ENCODE measurements at places on chromosomes 7 and 10.
A peak's percentile ranks its signal among the peaks of the same experiment; 100 is the strongest.

GRCh38 chr7:117195361-117196029, 127.4 kb downstream of the WNT2 start:
- no peak for DNase-seq

GRCh38 chr10:71241830-71242621, 29.7 kb downstream of the UNC5B start:
- DNase-seq: no peak

GRCh38 chr7:24922099-24922773, 57.7 kb downstream of the OSBPL3 start:
- DNase-seq: no peak

DNA sequence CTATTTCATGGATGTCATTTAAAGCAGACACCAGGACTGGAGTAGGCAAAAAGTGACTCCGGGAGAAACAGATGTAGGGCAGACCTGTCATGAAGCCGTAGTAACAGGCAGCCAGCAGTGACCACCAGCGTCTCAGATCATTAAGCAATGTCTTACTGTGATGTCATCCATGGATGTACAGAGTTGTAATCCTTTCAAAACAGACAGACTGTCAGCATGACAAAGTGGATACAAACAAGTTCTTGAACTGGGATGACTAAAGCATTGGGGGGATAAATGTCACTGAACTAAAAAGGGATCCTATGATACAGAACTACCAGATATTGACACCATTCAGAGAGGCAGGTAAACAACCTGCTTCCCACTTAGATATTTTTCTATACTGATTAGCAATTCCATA, 675.5 kb downstream of the PARD3 start:
- DNase-seq: no peak

- DNase-seq: no peak
Observed at GRCh38 chr10:43119416-43120115, 18.7 kb upstream of the CSGALNACT2 start.

- no peak for DNase-seq
Observed at GRCh38 chr10:133422807-133423771, 1.3 kb downstream of the SPRN start.

DNA sequence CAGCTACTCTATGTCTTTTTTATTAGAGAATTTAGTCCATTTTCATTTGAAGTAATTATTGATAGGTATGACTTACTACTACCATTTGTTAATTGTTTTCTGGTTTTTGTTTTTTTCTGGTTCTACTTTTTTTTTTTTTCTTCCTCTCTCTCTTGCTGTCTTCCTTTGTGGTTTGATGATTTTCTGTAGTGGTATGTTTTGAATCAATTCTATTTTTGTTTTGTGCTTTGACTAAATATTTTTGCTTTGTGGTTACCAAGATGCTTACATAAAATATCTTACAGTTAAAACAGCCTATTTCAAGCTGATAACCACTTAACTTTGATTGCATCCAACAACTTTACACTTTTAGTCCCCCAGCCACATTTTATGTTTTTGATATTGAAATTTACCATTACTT, 3.3 kb upstream of the OR2F2 start:
- no peak for DNase-seq

DNA sequence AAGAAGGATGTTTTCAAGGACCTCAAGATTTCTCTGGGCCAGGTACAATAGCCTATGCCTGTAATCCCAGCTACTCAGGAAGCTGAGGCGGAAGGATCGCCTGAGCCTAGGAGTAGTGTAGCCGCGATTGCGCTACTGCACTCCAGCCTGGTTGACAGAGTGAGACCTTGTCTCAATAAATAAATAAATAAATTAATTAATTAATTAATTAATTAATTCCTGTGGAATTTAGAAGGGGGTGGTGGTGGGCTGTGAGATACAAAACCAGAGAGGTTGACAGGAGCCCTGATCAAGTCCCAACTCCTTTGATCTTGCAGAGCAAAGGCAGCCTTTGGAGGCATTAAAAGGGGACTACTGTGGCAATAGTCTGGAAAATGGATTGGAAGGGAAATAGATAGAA, 39.3 kb upstream of the NRF1 start:
- DNase-seq: no peak

DNA sequence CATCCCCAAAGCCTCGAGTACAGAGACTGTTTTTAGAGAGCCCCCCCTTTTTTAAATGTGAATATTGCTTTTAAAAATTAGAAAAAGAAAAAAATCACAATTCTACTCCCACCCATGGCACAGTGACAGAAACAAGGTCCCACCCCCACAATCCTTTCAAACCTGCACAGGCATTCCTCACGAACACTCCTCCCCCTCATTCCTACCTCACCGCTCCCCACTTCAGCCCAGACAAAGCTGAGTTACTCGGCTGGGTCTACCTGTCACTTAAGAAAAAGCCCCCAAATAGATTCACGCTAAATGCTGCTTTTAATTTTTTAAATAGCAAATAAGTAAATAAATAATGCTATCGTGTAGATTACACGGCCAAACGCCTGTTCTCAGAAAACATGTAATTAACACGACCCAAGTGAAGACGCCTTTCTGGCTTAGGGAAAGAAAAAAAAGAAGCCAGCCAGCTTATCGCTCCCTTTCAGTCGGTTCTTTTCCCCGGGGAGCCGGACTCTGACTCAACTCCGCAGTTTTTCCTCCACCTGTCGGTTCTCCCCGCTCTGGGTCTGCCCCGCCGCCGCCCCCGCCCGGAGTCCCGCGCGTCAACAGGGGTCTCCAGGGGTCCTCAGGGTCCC, 739 bp downstream of the MPP7 start:
- DNase-seq: no peak

GRCh38 chr10:132129431-132129830, 57.3 kb upstream of the DPYSL4 start:
- peak; percentile 11 for DNase-seq

- no peak for DNase-seq
Observed at GRCh38 chr7:113402482-113402881, 284.1 kb upstream of the SMIM30 start.

DNA sequence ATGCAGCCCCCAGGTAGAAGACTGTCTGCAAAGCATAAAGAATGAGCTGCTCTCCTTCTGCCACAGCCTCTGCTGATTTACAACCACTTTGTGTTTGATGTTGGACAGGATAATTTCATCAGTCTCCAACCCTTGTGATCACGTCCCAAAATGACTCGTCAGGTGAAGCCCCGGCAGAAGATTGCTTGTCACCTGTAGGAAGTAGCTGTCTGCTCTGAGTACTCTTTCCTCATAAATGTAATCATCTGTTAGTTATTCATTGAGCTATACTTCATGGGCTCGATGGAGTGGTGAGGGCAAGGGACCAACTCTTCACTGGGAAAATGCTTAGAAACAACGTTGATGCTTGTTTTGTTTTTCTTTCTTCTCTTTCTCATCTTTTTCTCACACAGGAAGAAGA, 290.9 kb upstream of the SP8 start:
- no peak for DNase-seq

DNA sequence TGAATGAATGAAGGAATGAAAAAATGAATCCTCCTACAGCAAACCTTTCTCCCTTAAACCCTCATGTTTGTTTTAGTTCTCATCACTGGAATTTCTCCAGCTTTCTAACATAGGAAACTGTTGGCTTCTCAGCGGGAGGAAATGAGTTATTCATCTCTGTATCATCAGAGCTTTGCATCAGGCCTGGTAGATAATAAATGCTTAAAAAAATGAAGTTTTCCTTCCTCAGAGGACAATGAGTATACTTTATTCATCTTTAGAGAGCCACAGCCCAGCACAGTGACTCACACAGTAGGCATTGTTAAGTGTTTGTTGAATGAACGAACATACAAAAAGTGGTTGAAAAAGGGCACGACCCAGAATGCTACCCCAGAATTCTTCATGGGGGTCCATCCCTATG, 62.6 kb downstream of the COL13A1 start:
- no peak for DNase-seq

DNA sequence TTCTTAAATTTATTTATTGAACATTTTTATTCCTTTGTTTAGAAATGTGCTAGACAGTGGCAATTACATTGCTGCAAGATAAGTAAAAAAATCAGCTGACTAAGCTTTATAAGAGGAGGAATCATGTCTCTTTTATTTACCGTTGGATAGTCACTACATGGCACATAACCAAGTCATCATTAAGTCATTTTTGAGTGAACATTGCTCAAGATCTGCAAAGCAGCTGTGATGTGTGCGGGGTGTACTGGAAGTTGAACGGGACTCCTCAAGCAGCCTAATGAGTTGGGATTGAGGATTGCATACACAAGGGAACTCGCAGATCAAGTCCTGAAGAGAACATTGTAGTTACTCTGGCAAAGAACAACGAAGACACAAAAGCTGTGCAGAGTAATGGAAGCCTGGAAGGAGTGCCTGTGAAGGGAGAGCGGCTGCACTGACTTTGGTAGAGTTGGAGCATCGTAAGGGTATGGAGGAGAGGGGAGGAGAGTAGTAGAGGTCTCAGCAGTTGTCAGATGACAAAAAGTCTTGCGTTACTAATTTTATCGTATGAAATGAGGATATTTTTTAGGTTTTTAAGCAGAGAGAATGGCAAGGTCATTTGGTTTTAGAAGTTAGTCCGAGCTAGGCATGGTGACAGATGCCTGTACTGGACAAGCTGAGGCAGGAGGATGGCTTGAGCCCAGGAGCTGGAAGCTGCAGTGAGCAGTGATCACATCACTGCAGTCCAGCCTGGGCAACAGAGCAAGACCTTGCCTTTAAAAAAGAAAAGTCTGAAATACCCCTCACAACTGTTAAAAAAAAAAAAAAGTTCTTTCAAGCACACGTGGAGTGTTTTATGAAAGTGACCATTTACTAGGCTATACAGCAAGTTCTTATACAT, 95.1 kb downstream of the BMPR1A start:
- DNase-seq: no peak

DNA sequence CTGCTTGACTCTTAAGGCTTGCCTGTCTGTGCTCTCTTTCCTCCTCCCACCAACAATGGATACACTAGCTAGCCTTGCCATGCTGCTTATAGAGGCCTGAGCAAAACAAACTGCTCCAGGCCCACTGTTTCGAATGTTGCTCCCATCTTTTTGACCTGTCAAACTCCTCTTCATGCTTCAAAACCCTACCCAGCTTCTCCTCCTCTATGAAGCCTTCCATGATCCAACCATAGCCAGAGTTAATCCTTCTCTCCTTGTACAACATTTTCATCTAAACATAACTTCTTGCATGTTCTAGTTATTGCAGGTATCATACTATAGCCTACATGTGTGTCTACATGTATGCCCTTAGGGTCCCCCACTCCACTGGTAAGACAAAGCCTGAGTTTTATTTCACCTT, 426.7 kb upstream of the MGMT start:
- DNase-seq: no peak

DNA sequence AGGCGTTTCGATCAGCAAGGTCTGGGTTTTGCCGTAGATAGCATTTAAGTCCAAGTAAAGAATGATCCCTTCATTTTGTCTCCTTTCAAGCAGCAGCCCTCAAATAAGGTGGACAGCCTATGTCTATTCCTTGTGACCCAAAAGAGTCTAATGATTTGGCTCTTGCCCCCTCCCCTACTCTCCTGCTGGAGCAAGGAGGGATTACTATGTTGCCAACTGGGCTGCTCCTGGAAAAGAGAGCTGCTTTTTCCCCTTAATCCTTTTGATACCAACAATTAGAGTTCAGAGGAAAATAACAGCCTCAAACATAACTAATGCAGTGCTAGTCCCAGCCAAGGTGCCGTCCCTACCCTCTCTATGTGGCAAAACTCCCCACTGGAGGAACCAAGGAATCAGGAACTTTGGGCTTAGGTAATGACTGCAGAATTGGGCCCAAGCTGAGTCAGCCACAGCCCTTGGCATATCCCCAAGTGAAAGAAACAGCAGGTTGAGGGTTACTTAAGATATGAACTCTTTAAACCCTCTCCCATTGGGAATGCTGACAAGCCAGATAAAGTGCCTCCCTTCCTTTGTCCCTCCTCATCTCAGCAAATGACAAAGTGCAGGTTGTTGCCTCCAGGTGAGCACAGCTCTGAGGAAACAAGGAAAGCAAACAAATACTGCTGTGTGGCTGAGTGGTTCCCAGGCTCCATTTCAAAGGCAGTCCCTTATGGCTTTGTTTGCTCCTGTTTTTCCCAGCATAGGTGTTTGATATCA, 643.7 kb downstream of the INHBA start:
- no peak for DNase-seq

GRCh38 chr7:29454899-29455451, 108.7 kb upstream of the PRR15 start:
- DNase-seq: no peak

- no peak for DNase-seq
Observed at GRCh38 chr7:158267742-158268435, 319.7 kb downstream of the PTPRN2 start.

GRCh38 chr10:133442191-133442966, 11.4 kb upstream of the SCART1 start:
- DNase-seq: no peak

- DNase-seq: no peak
Observed at GRCh38 chr10:28959850-28960501, 282.7 kb downstream of the BAMBI start.

GRCh38 chr7:95598511-95598910, 2.2 kb upstream of the PDK4 start:
- no peak for DNase-seq

DNA sequence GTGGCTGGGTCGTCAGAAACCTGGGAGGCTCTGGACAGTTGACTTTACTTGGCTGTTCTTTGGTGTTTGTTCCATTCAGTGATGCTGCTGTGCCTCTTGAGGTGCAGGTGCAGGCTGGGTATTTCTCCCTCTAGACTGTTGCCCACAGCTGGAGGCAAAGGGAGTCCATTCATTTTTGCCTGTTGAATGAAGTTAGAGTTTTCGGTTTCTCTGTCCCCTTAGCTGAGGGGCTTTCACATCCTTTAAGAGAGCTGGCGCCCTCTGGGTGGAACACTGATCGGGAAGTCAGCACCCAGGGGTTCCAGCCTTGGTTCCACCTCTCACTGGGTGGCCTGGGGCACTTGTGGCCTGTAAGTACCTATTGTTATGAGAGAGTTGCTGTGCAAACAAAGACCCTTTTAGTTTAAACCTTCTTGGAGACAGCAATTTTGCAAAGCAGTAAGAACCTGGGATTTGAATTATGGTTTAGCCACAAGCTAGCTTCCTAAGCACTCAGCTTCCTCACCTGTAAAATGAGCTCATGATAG, 67.2 kb downstream of the GRK5 start:
- DNase-seq: no peak

- no peak for DNase-seq
Observed at GRCh38 chr10:33009244-33010131, 51.5 kb upstream of the ITGB1 start.

DNA sequence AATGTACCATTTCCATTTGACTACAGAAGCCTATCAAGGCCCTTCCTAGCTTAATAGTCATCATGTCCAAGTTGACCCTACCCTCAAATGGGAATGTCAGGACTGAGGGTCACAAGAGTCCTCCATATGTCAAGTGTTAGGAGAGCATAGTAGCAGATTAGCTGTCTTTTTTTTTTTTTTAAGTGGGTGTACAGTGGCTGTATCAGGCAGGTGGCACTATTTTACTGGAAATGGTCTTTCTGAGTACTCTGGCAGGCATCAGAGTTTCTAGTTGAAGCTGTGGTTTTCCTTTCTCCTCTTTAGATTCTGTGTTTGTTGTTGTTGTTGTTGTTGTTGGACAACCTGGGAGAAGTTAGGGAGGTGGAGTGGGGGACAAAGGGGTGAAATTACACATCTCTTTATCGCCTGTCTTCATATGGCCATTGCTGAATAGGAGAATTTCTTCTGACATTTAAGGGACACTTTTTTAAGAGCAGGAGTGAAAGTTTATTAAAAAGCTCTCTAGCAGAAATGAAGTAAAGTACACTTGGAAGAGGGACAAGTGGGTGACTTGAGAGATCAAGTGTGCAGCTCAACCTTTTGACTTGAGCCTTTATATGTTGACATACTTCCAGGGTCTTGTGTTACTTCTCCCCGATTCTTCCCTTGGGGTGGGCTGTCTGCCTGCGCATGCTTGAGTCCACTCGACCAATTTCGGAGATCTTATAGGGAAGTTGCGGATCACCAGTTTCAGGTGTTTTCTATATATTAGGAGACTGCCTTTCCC, 104.1 kb upstream of the FOXP2 start:
- no peak for DNase-seq
